ENCODE measurements at places on chromosomes 3 and 15.

GRCh38 chr15:99348412-99348811 is 97.1 kb downstream of the LRRC28 start:
- DNase-seq, result no peak

- DNase-seq, result no peak
These were observed 12.5 kb downstream of the GSK3B start for GRCh38 chr3:120081719-120082118.

DNA sequence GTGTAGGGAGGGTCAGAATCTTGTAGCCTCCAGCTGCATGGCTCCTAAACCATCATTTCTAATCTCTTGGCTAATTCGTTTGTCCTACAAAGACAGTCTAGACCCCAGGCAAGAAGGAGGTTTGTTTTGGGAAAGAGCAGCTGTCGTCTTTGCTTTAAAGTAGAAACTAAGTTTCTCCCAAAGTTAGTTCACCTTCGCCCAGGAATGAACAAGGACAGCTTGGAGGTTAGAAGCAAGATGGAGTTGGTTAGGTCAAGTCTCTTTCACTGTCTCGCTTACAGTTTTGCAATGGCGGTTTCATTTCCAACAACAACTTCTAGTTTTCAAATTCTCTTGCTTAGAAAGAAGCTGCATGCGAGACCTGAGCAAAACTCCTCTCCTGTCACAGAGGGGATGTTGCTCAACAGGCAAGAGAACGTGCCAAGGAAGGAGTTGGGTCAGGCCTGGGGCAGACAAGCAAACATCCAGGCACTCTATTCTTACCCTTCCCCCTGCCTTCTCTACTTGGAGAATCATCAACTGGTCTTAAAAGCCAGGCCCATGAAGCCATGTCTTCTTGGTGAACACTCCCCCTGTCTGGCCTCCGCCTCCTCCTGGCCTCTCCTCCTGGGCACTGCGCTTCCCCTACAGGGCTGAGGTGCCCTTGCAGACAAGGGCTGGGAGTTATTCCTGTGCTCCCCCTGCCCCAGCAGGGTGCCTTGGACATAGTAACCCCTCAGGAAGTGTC is 57.6 kb downstream of the TMEM44 start:
- peak; percentile 94 for DNase-seq

DNA sequence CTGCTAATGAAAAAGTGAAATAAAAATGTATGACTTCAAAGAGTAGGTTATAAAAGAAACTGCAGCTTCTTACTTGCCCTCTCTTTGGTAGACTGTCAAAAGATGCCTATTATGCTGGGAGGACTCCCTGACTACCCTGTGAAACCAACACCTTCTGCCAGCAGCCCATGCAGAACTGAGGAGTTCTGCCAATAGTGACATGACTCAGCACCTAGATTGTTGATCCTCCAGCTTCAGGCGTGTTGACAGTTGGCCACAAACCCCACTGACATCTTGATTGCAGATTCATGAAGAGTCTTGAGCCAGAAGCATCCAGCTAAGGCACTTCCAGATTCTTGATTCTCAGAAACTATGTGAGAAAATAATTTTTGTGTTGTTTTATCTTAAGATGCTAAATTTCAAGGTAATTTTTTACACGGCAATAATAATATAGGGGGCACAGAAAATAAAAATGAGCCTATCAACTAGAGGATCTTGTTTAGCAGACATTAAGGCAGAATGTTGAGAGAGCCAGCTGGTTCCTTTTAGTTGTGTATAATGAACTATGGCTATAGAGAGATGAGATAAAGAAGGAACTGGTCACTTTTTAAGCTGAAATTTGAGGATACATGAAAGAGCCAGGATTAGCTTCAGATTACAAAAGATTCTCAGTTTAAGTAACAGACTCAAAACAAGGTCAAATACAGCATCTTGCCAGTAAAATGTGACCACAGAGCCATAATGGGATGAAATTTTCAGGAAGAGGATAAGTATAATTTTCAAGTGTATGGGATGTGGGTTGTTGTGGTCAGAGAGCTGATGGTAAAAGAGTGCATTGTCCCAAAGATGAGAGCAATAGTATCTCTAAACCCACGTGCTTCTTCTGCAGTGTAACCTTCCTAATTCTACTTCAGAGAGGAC is 588.7 kb upstream of the CBLB start:
- DNase-seq, result peak; percentile 97

DNA sequence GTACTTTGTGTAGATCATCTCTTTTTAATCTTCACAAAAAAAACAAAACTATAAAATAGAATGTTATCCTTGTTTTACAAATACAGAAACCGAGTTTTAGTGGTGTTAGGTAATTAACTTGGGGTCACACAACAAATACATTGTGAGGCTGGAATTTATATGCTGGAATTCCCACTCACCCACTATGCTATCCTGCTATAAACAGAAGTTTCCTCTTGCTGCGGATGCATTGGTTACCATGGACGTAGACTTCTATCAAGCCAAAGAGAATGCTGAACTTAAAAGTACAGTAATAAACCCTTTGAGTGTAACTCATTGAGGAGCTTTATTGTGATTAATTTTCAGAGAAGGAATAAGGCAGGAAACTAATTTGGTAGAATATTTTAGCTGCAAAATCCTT is 9.2 kb downstream of the SNAP23 start:
- no peak for DNase-seq

DNA sequence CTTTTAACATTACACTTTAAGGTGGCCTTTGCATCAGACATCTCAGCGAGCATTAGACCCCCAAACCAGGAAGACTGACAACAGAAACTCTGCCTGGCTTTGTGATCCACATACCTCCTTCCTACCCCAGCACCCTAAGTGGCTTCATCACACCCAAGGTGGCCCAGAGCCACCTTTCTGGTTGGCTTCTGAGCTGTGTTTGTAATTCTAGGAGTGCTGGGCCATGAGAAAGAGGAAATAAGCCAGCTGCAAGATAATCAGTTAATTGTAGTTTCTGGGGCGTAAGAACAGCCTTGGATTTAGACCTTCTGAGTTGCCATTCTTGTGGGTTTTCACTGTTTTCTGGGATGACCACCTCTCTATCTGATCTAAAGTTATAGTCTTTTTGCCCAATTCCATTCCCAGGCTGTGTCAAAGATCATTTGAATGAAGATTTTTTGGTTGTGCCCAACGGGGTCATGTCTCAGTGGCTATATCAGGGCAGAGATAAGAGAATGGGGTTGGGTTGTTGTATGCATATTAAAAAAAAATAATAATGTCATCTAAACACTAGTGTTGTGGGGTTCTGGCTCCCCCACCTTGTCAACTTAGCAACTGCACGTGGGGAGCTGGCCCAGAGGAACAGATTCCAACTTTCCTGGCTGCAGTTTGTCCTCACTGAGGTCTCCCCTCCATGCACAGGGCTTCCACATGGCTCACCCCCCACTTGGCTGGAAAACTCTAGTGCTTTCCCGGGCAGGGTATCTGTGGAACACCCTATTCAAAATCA is 234.8 kb upstream of the WNT5A start:
- DNase-seq, result peak; percentile 42

DNA sequence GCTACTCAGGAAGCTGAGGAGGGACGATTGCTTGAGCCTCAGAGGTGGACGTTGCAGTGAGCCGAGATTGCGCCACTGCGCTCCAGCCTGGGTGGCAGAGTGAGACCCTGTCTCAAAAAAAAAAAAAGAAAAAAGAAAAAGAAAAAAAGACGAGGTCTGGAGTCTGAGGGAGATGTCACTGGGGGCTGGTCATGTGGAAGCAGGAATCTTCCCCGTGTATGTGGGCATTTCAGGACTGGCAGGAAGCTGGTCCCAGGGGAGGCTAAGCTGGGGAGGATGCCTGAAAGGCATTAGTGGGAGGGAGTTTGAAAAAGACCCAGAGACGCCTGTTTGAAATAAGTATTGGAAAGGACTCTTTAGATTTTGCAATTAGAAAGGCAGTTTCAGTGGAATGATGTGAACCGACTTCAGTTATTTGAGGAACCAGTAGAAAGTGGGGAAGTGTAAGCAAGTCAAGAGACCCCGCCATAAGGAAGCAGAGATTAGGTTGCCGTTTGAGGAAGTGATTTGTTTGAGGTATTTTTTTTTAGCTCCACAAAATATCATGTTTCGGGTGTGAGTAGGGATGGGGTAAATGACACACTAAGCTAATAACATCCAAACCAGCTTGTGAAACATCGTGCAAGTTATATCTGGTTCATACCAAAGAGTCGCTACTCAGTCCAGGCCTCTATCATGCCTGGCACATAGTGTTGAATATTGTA is 55.5 kb downstream of the ST6GAL1 start:
- no peak for DNase-seq

DNA sequence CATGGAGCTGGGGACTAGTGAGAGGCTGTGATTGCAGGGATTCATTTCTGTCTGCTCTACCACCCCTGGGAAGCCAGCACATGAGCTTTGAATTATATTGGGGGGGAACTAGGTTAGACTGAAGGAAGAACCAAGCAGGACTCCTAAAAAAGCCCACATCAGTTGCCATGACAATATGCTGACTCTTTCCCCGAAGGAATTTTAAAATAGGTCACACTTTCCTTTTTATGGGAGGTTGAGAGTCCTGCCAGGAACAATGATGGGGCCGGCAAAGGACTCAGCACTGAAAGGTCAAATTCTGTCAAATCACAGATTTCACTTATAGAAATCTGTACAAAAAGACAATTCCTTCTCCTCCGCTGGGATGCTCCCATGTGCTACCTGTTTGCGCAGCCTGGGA is 130.8 kb downstream of the ZNF621 start:
- no peak for DNase-seq

GRCh38 chr3:160686955-160687535 is 10.1 kb downstream of the ARL14 start:
- DNase-seq, result peak; percentile 14

DNA sequence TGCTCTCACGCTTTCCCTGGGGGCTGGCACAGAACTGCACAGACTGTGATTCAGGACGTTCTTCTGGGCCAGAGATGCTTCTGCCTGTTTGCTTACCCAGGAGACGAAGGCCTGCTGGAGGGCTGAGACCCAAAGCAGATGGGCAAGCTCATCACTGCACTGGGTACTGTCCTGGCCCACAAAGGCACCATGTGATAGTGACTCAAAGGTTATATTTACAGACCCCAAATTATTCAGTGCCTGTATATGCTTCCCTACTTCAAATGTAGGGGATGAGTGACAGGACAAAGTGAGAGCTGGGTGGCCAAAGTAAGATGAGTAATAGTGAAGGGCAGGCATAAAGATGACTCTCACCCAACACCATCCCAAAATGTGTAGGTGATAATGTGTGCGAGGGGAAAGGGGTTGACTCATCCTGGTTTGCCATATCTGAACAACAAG is 127.4 kb downstream of the WDR76 start:
- DNase-seq, result no peak

DNA sequence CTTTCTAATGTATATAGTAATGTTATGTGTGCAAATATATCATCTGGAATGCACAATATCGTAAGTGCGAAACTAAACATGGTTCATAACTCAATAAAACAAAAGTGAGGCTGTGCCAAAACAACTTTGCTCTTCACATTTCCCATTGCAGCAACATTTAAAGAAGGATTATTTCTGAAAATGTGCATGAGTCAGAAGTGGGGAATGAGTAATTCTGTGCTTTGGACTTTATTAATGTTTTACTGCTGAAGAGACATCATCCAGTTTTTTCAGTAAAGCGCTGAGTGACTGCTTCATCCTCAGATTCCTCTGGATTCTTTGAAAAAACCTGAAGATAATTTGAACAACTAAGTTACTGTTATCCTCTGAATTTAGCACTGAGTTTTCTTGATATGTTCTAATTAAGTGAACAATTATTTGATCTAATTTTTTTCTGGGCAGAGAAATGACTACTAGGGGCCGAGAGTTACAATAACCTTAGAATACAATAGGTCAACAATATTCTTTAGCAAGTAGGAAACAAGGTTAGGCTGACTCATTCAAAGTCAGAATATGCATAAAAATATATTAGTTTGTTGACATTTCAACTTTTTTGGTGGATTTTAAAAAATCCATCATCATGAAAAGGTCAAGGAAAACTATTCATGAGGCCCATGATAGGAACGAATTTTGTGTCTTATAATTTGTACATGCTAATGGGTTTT is 20.0 kb upstream of the PLCL2 start:
- peak; percentile 64 for DNase-seq

GRCh38 chr15:95635666-95636065 is 694.8 kb upstream of the NR2F2 start:
- no peak for DNase-seq

GRCh38 chr15:76996526-76997401 is 1.8 kb downstream of the PSTPIP1 start:
- DNase-seq, result peak; percentile 41

GRCh38 chr15:47507221-47507985 is 209.9 kb upstream of the SEMA6D start:
- DNase-seq, result no peak

DNA sequence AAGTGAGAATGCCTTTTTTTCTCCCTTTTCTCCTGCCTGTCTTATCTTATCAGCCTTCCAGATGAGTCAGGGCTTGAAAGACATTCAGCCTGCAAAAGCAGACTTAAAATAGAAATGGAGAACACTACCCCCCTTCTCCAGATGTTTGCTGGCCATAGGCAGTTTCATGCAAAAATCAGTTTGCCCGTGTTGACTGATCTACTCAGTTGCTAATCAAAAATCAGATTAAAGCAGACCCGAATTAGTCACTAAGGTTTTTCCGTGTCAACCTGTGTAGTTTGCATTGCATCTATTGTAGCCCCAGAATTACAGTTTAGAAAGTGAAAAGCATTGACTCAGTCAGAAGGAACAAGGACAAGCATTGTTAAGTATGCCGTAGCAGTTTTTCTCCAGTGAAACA is 56.2 kb downstream of the IL5RA start:
- no peak for DNase-seq

DNA sequence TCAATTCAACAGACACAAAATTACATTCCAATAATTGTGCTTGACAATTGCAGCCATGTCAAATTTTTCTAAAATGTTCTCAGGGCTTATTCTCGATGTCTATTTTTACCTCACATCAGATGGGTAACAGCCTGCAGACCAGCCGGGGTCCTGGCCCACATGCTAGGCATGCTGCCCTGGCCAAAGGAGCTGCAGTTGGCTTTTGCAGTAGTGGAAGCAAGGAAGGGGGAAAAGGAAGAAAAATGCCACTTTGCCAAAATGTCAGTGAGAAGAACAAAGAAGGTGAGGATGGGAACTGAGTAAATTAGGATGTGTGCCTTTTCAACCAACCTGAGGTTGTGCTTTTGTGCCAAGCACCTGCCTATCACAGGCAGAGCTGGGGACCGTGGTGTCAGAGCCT is 161.0 kb downstream of the FOXB1 start:
- no peak for DNase-seq

DNA sequence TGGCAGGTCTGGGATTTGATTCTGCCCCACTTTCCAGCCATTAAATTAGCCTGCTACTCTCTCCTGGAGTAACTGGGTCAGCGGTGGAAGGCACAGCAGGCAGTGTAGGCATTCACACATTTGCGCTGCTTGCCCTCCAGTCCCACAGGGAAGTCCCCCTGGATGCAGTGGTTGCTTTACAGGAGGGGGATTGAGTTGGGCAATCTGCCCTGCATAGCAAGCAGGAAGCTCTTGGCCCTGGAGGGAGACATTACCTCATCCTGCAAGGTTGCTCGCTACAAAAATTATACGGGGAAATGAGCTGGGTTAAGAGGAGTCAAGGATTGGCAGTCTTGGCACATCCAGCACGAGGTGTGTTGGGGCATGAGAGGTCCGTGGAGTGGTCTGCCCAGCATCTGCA is 14.8 kb downstream of the MCM2 start:
- DNase-seq, result no peak
